ENCODE measurements at places on chromosomes 6 and 20.
A peak's percentile ranks its signal among the peaks of the same experiment; 100 is the strongest.

DNA sequence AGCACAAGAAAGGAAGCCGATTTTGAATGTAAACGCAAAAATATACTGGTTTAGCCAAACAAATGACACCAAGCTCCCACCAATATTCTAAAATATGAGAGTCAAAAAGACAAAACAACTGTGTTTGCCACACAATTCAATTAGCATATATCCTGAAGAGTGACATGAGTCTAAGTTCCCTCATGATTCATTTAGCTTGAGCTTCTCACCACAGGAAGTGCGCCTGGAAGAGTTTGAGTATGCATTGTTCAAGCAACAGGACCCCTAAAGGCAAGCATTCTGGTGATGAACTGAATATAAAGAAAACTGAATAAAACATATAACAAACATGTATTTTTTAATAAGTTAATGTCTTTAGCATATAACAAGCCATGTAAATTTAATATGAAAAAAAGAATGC is 115.2 kb upstream of the RUNX2 start:
- no peak for DNase-seq

- DNase-seq = no peak
These were observed 36.3 kb upstream of the DACT2 start for GRCh38 chr6:168355716-168356522.

DNA sequence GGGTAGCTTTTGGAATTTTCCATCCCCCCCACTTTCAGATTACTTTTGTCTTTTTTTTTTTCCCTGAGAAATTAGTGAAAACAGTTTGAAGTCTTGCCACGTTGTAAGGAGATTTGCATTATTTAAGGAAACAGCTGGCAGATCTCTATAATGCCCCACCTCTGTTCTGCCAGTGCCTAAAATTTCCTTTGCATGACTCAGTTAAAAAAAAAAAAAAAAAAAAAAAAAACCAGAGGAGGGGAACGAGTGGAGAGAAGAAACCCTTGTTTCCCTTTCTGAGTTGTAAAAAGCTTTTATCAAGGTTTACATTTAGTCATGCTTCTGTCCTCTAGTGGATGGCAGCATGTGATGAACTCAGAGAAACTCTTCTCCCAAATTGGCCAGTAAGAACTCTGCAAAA is 33.5 kb downstream of the CARMIL1 start:
- no peak for DNase-seq

- no peak for DNase-seq
These were observed 53.0 kb downstream of the FARS2 start for GRCh38 chr6:5314191-5314865.

GRCh38 chr6:161374971-161375873 is 101.4 kb upstream of the AGPAT4 start:
- DNase-seq = no peak

DNA sequence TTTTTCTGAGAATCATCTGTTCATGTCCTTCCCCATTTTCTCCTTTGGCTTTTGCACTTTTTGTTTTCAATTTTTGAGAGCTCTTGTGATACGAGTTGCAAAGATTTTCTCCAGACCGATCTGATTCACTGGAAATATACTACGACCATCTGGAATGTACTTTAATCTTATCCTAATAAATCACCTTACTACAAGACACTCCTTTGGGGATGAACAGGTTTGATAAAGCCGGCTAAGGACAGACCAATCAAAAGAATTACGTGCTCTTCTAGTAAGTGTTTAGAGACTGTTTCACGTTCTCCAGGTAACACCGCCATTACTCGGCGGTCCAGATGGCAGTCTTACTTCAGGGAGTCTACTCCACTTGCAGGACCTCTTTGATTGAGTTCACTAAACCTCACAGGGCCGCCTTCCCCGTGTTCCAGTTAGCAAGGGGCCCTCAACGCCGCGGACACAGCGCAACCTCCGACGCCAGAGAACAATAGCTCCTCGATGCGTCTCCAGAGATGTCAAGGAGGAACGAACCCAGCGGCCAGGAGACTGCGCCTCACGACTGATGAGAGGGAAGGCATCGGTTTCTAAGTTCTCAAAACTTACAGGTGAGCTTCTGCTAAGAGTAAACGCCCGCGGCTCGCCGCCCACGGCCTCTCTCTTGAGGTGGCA is 920 bp upstream of the WTAP start:
- DNase-seq = no peak

- DNase-seq = no peak
These were observed 430.3 kb upstream of the SOX4 start for GRCh38 chr6:21163110-21163837.

DNA sequence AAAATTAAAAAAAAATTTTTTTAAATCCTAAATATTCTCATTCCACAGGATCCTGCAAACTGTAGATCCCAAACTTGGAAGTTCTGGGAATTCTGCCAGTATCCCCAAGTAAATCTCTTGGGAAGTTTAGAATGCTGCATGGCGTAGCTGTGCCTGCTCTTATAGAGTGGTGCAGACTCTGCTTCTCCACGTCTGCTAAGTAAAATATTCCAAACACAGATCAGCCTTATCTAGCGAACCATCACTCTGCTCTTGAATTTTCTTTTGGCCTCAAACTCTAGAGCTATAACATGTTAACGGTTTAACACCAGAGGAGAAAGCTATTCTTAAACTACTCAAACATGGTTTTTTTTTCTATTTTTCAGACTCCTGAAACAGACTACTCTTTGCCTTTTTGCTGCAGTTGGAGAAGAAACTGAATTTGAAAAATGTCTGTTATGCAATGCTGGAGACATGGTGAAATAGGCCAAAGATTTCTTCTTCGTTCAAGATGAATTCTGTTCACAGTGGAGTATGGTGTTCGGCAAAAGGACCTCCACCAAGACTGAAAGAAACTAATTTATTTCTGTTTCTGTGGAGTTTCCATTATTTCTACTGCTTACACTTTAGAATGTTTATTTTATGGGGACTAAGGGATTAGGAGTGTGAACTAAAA is 138.5 kb upstream of the AKAP12 start:
- no peak for DNase-seq

DNA sequence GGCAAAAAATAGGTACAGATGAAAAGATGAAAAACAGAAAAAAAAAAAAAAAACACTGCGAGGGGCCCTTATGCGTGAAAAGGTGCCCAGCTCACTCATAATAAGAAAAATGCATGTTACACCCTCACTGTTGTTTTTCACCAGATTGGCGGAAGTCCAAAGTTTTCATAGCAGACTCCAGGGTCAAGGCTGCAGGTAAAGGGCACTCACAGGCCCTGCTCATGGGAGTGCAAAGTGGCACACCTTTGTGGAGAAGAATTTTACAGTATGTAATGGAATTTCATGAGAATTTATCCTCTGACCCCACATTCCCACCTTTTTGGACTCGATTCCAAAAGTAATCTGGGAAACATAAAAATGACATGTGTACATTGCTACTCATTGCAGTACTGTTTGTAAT is 108.2 kb downstream of the CDKAL1 start:
- no peak for DNase-seq

DNA sequence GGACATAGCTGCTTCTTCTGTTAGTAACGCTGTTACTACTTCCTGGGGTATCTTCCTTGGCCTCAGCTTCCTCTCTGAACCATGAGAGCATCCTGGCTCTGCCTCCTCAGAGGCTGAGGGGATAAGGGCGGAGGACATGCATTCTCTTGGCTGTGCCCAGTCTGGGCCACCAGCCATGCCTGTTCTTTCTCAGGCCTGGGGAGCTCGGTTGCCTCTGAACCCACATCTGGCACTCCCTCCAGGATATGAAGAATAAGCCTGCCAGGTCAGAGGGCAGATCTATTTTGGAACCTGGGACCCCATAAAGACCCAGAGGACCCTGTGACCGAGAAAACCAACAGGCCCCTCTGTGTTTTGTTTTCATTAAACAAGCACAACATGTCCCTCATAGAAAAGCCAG is 6.6 kb upstream of the ANGPT4 start:
- DNase-seq = no peak

GRCh38 chr20:32474009-32474716 is 111.0 kb downstream of the NOL4L start:
- DNase-seq = no peak

DNA sequence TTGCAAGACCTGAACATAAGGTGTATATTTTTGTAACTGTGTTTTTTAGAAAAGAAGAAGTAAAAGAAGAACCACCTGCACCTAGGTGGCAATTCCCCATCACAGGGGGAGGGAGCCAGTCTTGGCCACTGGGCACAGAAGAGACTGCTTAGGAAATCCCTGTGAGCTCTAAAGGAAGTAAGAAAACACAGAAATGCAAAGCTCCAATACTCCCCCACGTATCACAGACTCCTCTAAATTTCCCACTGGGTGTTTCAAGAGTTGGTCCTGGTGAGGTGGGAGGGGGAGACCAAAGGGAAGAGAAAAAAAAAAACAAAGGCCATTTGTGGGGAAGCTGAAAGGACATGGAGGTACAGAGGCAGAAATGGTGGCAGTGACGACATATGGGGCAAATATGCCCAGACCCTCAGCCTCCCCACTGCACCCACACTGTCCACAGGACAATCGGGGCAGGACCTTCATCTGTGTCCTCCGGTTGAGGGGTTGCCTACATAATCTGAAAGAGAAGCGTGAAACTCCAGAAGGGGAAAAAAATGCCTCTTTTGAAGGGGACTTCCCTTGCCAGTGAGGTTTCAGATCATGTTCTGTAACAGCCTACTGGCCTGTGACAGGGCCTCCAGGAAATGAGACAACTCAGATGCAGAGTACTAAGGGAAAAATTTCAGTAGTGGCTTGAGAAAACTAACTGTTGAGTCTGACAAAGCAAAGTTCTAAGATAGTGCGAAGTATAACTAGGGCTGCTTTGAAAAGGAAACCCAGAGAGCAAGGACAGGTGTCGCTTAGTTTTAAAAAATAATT is 226.2 kb upstream of the MARCKS start:
- no peak for DNase-seq

- no peak for DNase-seq
These were observed 38.1 kb upstream of the OPN5 start for GRCh38 chr6:47743744-47744143.

- DNase-seq = peak; percentile 1
These were observed 136.0 kb downstream of the MMUT start for GRCh38 chr6:49327005-49327404.

GRCh38 chr20:24676978-24677370 is 207.5 kb downstream of the SYNDIG1 start:
- DNase-seq = no peak

DNA sequence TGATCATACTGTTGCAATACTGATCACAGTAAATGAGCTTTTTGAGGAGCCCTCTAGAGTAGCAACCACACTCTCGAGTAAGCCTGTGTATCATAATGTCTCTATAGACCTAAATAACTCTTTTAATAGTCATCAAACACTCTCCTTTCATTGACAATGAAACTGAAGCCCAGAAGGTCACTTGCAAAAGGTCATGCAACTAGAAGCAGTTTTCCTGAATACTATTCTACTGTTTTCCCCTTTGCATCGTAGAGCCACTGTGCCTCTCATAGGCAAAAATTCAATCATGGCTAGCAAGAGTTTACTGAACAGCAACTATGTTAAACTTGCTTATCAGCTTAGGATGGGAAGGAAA is 105.3 kb downstream of the HIVEP2 start:
- no peak for DNase-seq

GRCh38 chr20:50852085-50852484 is 57.2 kb downstream of the BCAS4 start:
- DNase-seq = no peak

DNA sequence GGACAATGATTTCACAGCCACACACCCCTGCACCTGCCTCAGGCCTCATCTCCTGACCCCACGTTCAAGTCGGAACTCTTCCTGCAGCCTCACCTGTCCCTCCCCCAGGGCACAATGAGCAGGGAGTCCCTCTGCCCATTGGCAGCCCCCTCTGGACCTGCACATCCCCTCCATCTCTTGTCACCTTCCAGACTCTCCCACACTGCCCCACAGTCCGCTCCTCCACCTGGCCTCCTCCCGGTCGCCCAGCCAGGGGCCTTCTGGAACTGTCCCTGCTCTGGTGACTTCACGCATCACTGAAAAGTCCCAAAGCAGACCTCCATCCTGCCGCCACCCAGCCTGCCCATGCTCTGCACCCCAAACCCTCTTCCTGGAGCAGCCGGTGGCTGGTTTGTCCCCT is 4.7 kb downstream of the CTSZ start:
- no peak for DNase-seq

GRCh38 chr6:118813775-118814174 is 80.2 kb upstream of the ASF1A start:
- no peak for DNase-seq

DNA sequence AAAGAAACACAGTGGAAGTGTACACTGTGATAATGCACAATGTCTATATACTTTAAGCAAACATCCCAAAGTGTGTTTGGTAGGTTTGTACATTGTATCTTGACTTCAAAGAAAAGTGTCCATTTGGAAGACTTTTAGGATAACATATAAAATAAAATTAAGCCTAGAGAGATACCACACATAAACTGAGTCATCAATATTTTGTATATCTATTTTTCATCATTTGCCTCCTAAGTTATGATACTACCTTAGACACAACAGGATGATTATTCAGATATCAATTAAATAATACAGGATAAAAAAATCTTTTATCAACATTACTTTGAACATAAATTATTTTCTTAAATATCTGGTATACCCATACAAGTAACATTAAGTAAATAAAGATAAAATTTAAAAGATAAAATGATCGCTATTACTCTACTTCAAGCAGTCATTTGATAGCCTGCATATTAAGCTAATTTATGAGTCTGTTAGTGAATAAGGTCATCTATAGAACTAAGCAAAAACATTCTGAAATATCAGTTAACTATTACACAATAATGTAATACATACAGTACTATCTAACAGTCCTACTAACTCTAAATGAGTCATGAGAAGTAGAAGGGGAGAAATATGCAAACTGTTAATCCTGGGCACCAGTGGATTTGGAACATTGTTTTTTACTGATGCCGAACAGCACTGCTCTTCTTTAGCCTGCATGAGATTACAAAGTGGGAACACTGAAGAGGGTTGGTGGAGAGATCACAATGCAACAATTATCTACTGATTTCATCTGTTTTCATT is 158.4 kb upstream of the SIM1 start:
- no peak for DNase-seq

- no peak for DNase-seq
These were observed 22.9 kb upstream of the NNAT start for GRCh38 chr20:37498066-37498665.

- DNase-seq = no peak
These were observed 104.2 kb downstream of the SYCP2 start for GRCh38 chr20:59829054-59829785.

DNA sequence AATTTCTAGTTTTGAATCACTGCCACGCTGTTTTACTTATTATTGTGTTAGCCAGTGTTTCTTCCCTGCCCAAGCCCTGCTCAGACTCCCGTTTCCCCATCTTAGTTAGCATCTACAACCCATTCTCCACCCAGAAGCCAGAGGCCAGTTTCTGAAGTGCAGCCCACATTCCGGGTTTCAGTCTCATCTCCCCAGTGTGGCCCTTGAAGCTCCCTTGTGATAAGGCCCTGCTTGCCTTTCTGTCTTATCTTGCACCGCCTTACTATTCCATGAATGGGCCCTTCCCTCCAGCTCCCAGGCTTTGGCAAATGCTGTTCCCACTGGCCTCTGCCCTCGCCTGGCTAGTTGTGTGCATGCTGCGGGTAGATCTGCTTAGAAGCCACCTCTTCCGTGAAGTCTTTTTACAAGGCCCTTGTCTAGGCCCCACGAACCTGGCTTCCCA is 41.1 kb downstream of the TOX2 start:
- DNase-seq = no peak

- no peak for DNase-seq
These were observed 126.8 kb downstream of the MAP3K7 start for GRCh38 chr6:90460051-90460450.

GRCh38 chr6:127483399-127484055 is 24.3 kb upstream of the KIAA0408 start:
- DNase-seq = no peak

GRCh38 chr6:51398793-51399192 is 580.1 kb downstream of the TFAP2B start:
- DNase-seq = no peak

- DNase-seq = no peak
These were observed 514.1 kb downstream of the GRIK2 start for GRCh38 chr6:101907356-101908217.
